ENCODE measurements at places on chromosomes 13 and 19. TPM values are rescaled to one million over a fixed set of nuclear protein-coding genes. Genes with fewer than 3 reads are reported as not detected.

The VWA8 gene
- total RNA-seq, result 21.3 TPM

GRCh38 chr13:75838366-75839005 lies 202.4 kb downstream of the LMO7 start:
- H3K27me3 ChIP-seq, result no peaks in the 10 kb centered on the region
- no peaks in the 10 kb centered on the region for H3K4me1 ChIP-seq
- DNase-seq, result no peak
- no peak overlapping the region for H3K4me3 ChIP-seq

DNA sequence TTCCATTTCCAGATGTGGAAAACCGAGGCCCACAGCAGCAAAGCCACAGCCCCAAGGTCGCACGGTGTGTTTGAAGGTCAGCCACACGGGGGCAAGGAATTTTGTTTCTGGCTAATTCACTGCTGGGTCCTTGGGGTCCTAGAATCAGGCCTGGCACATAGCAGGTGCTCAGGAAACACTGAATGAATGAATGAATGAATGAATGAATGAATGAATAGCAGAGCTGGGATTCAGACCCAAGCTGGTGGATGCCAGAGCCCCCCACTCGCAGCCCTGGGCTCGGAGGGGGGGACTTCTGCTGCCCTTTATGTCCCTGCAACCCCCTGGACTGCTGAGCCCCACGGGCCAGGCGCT lies 37.0 kb downstream of the ZNRF4 start:
- H3K36me3 ChIP-seq, result no peaks in the 10 kb centered on the region
- H3K27ac ChIP-seq, result no peak overlapping the region
- no peaks in the 10 kb centered on the region for H3K4me1 ChIP-seq
- no peak overlapping the region for H3K4me3 ChIP-seq
- DNase-seq, result no peak

- H3K4me1 ChIP-seq, result no peaks in the 10 kb centered on the region
- H3K27me3 ChIP-seq, result no peaks in the 10 kb centered on the region
- no peaks in the 10 kb centered on the region for H3K36me3 ChIP-seq
- no peak overlapping the region for H3K4me3 ChIP-seq
- H3K27ac ChIP-seq, result no peak overlapping the region
Measured at GRCh38 chr13:97798171-97798821, 155.2 kb upstream of the IPO5 start.

GRCh38 chr13:33050161-33050560 lies 33.9 kb downstream of the KL start:
- no peaks in the 10 kb centered on the region for H3K27me3 ChIP-seq
- DNase-seq, result no peak
- no peak overlapping the region for H3K4me3 ChIP-seq
- no peak overlapping the region for H3K27ac ChIP-seq
- H3K4me1 ChIP-seq, result peaks cover 4% of the 10 kb centered on the region

The SSC5D gene
- 9.4 TPM for total RNA-seq

The POMP gene
- total RNA-seq, result 59.0 TPM

DNA sequence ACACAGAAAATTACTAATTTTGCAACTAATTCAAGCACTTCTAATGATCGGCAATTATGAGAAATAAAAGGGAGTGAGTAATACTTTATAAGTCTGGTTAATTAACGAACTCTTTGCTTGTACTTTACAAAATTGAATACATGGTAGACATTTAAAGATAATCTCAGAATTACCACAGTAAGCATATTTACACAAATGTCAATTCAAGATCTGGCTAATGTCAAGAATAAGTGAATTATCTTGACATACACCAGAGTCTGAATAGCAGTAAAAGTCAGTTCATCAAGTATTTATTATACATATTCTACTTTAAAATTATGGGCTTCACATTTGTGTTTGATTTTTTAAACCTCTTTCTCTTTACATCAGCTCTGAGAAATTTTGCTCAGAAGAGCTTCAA lies 643.4 kb downstream of the OLFM4 start:
- no peaks in the 10 kb centered on the region for H3K36me3 ChIP-seq
- no peaks in the 10 kb centered on the region for H3K4me1 ChIP-seq
- no peak for DNase-seq
- no peak overlapping the region for H3K27ac ChIP-seq

GRCh38 chr19:33296488-33296971 lies 5.8 kb downstream of the CEBPA start:
- DNase-seq, result no peak
- H3K36me3 ChIP-seq, result no peaks in the 10 kb centered on the region

DNA sequence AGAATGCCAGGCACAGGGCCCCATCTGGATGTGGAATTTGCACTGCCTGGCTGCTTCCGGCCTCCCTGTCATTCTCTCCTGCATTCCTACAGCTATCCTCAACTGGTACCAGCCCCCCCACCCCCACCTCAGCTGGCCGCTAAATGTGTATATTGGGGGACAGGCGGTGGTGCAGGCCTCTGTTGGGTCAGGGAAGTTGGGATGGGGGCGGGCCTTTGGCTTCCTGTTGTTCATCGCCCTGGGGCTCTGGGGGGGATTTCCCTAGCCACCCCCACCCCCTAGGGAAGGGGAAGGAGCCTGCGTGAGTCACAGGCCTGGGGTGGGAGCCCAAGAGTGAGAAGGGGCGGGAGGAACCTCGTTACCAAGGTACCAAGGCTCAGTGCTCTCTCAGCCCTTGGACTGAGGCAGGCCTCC lies 10.6 kb downstream of the POU2F2 start:
- H3K36me3 ChIP-seq, result no peaks in the 10 kb centered on the region
- no peak overlapping the region for H3K27ac ChIP-seq
- H3K4me1 ChIP-seq, result no peaks in the 10 kb centered on the region
- no peak overlapping the region for H3K4me3 ChIP-seq
- H3K27me3 ChIP-seq, result no peaks in the 10 kb centered on the region
- DNase-seq, result no peak

DNA sequence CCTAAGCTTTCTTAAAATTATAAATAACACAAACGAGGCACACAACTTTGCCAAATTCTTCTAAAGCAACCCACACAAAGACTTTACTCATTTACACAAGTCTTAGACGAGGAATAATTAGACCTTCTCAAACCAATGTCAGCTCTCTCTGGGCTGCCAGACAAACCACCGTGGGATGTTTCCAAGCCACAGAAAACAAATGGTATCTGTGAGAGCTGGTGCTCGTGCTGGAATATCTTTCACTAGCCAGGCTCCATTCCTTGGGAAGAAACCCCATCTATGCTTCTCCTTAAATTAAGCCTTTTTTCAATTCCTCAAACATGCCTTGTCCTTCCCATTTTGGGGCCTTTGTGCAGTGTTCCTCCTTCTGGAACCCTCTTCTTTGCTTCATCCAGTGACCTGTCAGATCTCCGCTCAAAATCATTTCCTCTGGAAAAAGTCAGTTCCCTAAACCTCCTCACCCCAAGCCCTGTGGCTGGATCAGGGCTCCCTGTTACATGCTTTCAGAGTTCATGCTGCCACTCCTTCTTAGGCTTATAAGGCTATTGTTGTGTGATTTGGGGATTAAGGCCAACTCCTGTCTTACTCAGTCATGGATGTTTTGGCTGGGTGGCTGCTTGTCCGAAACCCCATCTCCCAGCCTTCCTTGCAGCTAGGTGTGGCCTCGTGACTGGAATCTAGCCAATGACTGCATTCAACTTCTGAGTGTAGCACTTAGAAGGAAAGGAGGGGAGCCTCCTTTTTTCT lies 64.2 kb upstream of the GTF2F2 start:
- peaks cover 5% of the 10 kb centered on the region for H3K4me1 ChIP-seq
- H3K27me3 ChIP-seq, result no peaks in the 10 kb centered on the region
- no peaks in the 10 kb centered on the region for H3K36me3 ChIP-seq
- no peak for DNase-seq

The MPND gene
- total RNA-seq, result 24.1 TPM

The ZIM2 gene
- 0.47 TPM for total RNA-seq

GRCh38 chr19:45809643-45810159 lies 5.4 kb downstream of the RSPH6A start:
- no peaks in the 10 kb centered on the region for H3K4me1 ChIP-seq
- no peaks in the 10 kb centered on the region for H3K27me3 ChIP-seq
- no peaks in the 10 kb centered on the region for H3K36me3 ChIP-seq
- H3K27ac ChIP-seq, result no peak overlapping the region
- peak; percentile 59 for DNase-seq

The NCR1 gene
- total RNA-seq, result 0.91 TPM

The ZNF808 gene
- 35.8 TPM for total RNA-seq

- H3K36me3 ChIP-seq, result no peaks in the 10 kb centered on the region
- H3K27ac ChIP-seq, result peak overlapping the region; percentile 79
- H3K4me3 ChIP-seq, result no peak overlapping the region
- no peak for DNase-seq
- H3K4me1 ChIP-seq, result peaks cover 5% of the 10 kb centered on the region
Measured at GRCh38 chr19:18969931-18970659, 29.1 kb upstream of the HOMER3 start.

DNA sequence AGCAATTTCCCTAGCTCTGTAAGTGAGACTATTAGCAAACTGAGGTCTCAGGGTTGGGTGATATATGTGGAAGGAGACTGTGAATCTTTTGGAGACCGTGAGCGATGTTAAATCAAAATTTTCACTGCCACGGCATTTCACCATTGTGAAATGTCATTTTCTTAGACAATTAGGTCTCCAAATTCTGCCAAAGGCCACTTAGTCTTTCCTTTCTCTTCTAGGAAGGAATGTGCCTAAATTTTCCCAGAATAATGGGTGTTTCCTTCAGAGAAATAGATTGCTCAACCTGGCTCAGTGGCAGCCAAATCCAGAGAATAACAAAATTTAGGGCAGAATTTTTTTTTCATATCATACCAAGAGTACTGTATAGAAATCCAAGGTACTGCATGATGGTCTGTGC lies 64.5 kb upstream of the SCEL start:
- H3K36me3 ChIP-seq, result no peaks in the 10 kb centered on the region
- no peak for DNase-seq
- H3K27me3 ChIP-seq, result no peaks in the 10 kb centered on the region
- H3K4me3 ChIP-seq, result no peak overlapping the region
- no peaks in the 10 kb centered on the region for H3K4me1 ChIP-seq

The TEKTIP1 gene
- 9.2 TPM for total RNA-seq

All from kidney (tissue), 22 donors.